Fibroblast of upper back skin (primary cell): ENCODE measurements at places on chromosomes 12 and 14.

DNA sequence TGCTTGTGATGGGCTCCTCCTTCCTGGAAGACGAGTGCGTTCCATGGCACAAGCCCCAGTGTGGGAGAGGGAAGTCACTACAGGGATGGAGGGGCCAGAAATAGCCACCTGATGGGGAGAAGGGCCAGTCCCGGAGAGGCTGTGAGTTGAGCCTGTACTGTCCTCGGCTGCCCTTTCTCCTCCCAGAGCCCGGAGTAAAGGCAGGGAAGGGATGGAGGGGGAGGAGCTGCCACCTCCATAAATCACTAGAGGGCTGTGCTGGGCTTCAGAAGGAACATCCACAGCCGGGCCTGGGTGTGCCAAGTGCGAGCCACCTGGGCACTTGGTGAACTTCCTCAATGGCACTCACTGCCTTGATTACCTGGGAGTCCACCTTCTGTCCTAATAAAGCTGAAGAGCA lies 110.1 kb downstream of the RBM19 start:
- no peak for DNase-seq

- DNase-seq = no peak
These were observed 9.7 kb upstream of the SERPINA1 start for GRCh38 chr14:94398182-94398479.

DNA sequence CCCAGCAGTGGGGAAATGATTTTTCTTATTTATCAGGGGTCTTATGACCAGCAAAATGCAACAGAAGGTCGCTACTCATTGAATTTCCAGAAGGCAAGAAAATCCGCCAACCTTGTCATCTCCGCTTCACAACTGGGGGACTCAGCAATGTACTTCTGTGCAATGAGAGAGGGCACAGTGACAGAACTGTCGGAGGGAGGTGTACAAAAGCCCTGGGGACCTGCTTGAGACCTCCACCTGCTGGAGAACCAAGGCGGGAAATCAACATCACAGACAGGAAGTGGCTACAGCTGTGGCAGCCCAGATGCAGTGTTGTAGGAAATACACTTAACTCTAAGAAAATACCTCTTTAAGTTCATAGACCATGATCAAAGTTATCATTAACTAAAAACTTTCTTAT lies 250.9 kb upstream of the OR4E1 start:
- no peak for DNase-seq

- DNase-seq = no peak
These were observed 7.8 kb downstream of the AKT1 start for GRCh38 chr14:104787736-104788135.

DNA sequence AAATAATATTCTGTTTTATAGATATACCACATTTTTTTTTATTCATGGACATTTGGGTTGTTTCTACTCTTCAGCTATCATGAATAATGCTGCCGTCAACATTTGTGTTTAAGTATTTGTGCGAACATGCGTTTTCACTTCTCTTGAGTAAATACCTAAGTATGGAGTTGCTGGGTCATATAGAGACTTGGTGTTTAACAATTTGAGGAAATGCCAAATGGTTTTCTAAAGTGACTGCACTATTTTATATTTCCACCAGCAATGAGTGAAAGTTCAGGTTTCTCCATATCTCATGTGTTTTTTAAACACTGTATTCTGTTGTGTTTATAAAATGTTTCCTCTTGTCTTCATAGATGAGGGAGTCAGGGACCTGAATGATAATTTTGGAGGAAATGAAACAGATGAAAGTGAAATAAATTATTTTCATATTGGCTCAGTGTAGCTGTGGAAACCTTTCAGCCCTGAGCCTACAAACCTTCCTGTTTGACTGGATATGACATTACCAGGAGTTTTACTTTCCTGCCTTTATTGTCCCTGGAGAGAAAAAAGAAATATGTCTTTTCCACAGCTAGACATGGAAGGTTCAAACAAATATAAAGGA lies 26.3 kb downstream of the DAAM1 start:
- no peak for DNase-seq

DNA sequence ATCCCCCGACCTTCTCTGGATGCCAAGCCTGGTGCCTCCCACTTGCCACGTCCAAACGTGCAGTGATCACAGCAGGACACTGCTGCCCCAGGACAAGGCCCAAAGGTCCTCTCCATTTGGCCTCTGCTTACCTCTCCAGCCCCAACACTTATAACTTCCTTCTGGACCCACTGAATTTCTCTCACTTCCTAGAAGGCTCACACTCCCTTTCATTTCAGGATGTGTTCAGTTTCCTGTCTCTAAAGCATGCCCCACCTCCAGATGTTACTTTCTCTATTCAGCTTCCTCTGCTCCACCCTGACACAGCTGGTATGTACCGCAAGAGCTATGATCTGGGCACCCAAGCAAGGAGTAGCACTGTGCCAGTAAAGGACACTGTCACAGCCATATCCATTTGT lies 33.0 kb downstream of the CDKL1 start:
- peak; percentile 23 for DNase-seq

DNA sequence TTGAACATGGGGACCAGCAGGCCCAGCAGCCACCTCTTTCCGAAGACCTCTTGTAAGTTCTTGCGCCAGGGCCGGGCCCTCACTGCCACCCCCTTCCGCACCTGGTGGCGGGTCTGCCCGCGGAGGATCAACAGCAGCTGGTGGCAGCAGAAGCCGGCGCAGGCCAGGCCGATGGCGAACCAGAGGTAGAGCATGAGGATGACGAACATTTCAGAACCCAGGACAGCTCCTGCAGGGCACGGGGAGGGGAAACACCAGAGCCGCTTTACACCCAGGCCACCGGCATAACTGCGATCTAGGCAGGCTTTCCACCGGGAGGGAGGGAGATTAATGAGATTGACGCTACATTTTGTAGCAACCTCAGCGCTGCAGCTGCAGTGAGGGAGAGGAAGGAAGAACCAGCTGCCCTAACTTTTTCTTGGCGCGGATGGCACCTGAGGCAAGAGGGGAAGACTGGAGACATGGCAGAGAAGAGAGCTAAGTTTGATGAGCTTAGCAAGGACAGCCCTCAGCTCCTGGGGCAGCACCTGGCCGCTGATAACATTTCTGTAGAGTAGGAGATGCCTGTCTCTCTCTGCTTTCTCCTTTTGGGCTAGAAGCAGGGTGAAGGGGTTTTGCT lies 7.8 kb downstream of the ZDHHC22 start:
- DNase-seq = peak; percentile 61

DNA sequence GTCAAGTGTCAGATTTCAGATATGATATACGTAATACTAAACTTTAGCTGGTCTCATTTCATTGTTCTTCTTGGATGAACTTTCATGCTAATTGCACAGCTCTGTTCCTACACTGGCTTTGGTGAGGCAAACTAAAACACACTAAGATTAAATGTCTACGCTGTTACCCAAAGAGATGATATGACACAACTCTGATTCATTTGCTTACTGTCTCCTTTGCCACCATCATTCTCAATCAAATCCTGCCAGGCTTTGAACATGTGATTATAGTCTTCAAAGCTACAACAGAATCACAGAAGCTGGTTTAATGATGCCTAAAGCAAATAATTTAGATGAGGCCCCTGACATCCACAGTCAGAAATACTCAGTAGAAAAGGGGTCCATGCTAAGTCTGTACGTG lies 37.7 kb downstream of the MDGA2 start:
- no peak for DNase-seq

DNA sequence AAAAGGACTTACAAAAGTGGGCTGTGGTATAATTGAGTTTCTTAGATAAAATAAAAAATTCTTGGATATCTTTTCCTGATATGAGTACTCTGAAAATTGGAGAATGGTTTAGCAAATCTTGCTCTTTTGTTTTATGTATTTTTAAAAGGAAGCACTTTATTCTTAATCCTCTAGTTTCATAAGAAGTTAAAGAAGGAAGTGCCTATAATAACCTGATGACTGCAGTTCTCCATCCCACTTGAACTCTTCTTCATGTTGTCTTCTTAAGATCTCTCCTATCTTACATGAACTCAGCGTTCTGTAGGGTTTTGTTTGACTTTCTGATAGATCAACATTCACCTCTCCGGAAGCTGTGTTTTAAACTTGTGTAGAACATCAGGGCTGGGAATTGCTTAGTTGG lies 271.0 kb downstream of the ERC1 start:
- no peak for DNase-seq

GRCh38 chr14:101624536-101624935 lies 63.2 kb downstream of the DIO3 start:
- DNase-seq = no peak

GRCh38 chr12:18651525-18651924 lies 86.3 kb downstream of the PLCZ1 start:
- DNase-seq = no peak

GRCh38 chr12:27571463-27571862 lies 47.5 kb downstream of the PPFIBP1 start:
- DNase-seq = peak; percentile 91

- no peak for DNase-seq
These were observed 93.9 kb upstream of the ZDHHC17 start for GRCh38 chr12:76669981-76670380.

DNA sequence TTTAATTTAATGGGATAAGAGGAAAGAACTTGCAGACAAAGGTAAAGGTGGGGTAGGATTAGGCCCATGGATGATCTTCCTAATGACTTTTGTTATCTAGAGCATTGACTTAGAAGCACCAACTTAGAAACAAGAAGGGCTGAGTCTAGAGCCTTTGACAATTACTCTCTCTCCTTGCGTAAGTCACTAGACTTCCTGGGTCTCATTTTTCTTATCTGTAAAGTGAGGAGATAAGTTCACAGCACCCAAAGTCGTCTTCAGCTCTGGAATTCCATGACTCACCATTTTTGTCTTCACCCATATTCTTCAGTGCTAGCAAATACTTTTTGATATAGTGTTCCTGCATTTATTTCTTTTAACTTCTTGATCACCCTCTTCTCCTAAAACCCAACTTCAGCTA lies 75.7 kb downstream of the SSPN start:
- peak; percentile 34 for DNase-seq

DNA sequence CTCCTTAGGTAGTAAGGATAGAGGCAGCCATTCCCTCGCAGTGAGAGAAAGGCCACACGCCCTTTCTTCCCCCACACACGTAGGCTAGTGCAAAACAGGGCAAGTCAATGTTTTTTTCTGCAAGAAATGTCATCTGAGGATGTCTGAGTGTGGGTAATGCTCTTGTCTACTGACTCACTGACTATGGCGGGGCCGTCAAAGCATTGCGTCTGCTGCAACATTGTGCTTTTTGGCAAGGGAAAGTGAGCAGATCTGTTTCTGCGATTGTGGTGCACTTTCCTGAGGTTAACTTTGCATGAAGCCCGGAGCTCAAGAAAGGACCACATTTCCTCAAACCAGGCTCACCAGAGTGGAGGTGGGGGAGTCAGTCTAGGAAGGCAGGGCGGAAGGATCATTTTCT lies 181.6 kb upstream of the GZMB start:
- DNase-seq = no peak

DNA sequence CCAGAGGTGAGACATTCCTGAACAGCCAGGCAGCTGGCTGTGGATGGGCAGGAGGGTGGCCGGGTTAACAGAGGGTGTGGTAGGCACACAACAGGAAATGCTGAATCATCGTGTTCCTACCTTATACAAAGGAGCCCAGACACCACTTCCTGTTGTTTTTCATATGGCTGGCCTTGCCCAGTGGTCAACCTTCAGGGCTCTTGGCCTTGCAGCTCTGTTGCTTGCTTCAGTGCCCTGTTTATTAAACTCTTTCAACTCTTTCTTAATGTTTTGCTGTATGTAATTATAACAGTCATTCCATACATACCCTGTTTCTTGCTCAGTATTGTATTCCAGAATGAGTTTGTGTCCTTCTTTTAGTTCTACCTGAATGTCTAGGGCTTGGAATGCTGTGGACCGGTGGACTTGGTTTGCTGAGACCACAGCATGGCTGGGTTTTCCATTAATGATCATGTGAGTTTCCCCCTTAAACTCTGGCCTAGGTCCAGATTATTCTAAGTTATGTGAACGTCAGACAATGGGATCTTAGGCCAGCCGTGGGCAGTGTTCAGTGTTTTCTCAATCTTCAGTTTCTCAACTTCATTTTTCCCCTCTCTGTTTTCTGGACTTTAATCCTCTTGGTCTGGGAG lies 11.9 kb downstream of the CFAP54 start:
- peak; percentile 38 for DNase-seq

- no peak for DNase-seq
These were observed 521 bp upstream of the PCED1B start for GRCh38 chr12:47078733-47079467.
